HT1080 (cell line): ENCODE measurements at places on chromosomes 11 and 22.

GRCh38 chr22:31830721-31831070, 76.9 kb downstream of the DEPDC5 start:
- DNase-seq = no peak

GRCh38 chr11:117070016-117070415, 28.2 kb downstream of the SIK3 start:
- DNase-seq = no peak

DNA sequence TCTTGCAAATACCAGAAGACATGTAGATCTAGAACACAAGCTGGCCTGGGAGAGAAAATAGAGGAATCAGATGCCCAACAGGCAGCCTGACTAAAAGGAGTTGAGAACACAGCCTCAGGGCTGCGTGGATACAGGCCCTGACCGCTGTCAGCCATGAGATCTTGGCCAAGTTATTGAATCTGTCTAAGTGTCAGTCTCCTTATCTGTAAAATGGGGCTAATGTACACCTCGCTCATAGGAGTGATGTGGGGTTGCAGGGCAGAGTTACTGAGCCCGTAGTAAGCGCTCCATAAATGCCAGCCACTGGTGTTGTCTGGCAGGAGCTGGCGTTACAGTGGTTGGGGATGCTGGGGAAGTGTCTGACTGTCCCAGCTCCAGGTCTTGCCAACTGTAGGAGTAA, 38.4 kb upstream of the TPBGL start:
- DNase-seq = no peak

- DNase-seq = peak; percentile 47
Observed at GRCh38 chr11:105357146-105357545, 217.6 kb upstream of the CARD18 start.

GRCh38 chr11:35598254-35599125, 19.8 kb upstream of the FJX1 start:
- no peak for DNase-seq

DNA sequence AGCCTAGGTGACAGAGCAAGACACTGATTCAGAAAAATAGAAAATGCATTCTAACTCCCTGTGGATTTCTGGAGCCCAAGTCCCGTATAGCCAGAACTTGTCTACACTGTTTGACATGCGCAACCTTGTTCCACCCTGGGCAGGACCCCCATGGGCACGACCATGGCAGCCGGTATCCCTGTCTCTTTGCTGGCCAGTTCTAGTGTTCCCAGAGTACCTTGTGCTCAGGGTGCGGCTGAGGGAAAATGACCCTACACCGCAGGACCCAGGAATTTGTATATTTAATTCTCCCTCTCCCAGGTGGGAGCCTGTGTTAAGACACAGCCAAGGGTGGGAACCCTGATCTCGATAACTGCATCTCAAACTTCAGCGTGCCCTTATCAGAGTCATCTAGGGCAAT, 36.7 kb upstream of the RIC3 start:
- DNase-seq = no peak

DNA sequence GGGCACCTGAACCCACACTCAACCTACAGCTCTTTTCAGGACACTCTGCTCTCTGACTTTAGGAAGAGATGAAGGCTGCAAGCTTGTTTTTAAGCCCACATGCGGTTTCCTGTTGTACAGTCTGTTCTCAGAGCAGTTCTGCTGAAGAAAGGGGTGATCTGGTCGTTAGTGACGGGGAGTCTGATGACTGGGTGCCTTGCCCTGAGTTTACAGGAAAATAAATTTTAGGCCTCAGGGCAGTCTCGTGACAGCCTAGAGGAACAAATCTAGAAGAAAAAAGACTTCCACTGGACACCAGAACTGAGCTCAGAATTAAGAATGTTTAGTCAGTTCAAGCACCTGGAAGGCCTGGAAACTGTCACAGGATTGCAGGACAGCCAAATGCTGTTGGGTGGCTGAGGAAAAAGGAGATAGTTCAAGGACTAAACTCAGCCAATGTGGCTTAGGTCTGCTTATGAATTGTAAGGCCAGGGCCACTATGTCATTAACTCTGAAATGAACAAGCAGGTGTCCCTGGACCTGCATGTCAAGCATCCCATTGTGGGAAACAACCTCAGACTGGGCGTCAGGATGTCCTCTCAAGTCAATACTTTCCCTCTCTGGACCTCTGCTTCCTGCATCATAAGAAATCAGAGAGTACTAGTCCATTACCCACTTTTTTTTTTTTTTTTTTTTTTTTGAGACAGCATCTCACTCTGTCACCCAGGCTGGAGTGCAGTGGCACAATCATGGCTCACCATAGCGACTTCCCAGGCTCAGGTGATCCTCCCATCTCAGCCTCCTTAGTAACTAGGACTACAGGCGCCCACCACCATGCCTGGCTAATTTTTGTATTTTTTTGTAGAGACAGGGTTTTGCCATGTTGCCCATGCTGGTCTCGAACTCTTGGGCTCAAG, 5.7 kb downstream of the PIK3IP1 start:
- no peak for DNase-seq

GRCh38 chr11:66568124-66568916, at the start of gene CTSF:
TSS of gene CTSF (minus strand) at chr11:66568606. CDS start at chr11:66568486, 120 bp downstream.
- DNase-seq = peak; percentile 69

DNA sequence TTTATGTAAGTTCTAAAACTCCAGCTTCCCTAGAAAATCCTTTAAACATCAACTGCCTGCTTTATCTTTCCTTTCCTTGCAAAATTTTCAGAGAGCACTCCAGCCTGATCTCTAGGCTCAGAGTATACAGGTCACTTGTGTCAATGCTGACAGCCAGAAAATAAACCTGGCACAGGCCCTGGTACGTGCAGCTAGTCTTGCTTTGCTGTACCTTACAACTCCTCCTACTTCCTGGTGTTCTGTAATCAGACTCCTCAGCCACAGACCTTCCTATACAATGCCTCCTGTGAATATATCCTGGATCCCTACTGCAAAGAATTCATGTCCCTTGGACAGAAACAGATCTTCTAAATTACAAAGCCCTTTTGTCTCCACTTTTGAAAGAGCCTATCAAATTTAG, 24.2 kb upstream of the TMEM123 start:
- peak; percentile 72 for DNase-seq

GRCh38 chr11:8087756-8088155, 6.7 kb downstream of the TUB start:
- no peak for DNase-seq

- no peak for DNase-seq
Observed at GRCh38 chr11:123924027-123924426, 15.4 kb upstream of the OR4D5 start.

GRCh38 chr22:43389227-43389836, 22.5 kb upstream of the MPPED1 start:
- DNase-seq = no peak

GRCh38 chr11:86550757-86551156, 121.7 kb downstream of the ME3 start:
- DNase-seq = no peak
